Purkinje cell (primary cell): ENCODE measurements at places on chromosomes 1 and 21. TPM values are rescaled to one million over a fixed set of nuclear protein-coding genes. Genes with fewer than 3 reads are reported as not detected.

The OR2W3 gene
- polyA plus RNA-seq = not detected in 2 replicates

The CDC42 gene
- 300 and 412 TPM in 2 replicates for polyA plus RNA-seq

The LCE2C gene
- not detected in 2 replicates for polyA plus RNA-seq

The S100A3 gene
- not detected in 2 replicates for polyA plus RNA-seq

The AVPR1B gene
- not detected in 2 replicates for polyA plus RNA-seq
